ENCODE measurements at places on chromosomes 3 and 15. TPM values are rescaled to one million over a fixed set of nuclear protein-coding genes. Genes with fewer than 3 reads are reported as not detected.

Gene EHHADH
- 1.9 TPM for total RNA-seq

Gene CSTA
- not detected for total RNA-seq

Gene GATM
- total RNA-seq = 44.3 TPM

Gene CNTN4
- 8.7 TPM for total RNA-seq

Gene CRABP1
- 6.1 TPM for total RNA-seq

Gene SCG5
- 10.0 TPM for total RNA-seq

Gene GP9
- total RNA-seq = not detected

Gene MKRN2OS
- not detected for total RNA-seq

Gene GPR27
- total RNA-seq = 0.83 TPM

GRCh38 chr3:36480911-36481648 is 100.8 kb downstream of the STAC start:
- no peaks in the 10 kb centered on the region for H3K36me3 ChIP-seq
- no peak for DNase-seq
- H3K4me3 ChIP-seq = no peak overlapping the region
- no peak overlapping the region for H3K27ac ChIP-seq
- H3K27me3 ChIP-seq = no peaks in the 10 kb centered on the region
- no peaks in the 10 kb centered on the region for H3K4me1 ChIP-seq

GRCh38 chr3:30934208-30934550 is 39.7 kb upstream of the GADL1 start:
- no peaks in the 10 kb centered on the region for H3K36me3 ChIP-seq
- H3K27me3 ChIP-seq = no peaks in the 10 kb centered on the region
- H3K4me3 ChIP-seq = no peak overlapping the region
- DNase-seq = no peak
- no peak overlapping the region for H3K27ac ChIP-seq

DNA sequence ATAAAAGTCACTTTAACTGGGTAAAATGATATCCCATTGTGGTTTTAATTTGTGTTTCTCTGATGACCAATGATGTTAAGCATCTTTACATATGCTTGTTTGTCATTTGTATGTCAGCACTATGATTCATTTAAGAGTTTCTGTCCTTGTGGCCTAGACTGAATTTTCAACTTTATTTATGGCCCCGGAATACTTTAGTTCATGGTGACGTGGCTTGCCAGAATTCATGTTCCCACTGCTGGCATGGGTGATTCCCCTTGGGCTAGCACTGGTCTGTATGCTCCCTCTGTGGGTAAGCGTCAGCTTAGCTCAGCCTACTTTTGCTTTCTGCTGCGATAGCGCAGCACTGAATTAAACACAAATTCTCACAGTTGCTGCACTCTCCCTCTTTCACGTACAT is 436.3 kb upstream of the SGO1 start:
- H3K4me3 ChIP-seq = no peak overlapping the region
- no peaks in the 10 kb centered on the region for H3K27me3 ChIP-seq
- H3K36me3 ChIP-seq = no peaks in the 10 kb centered on the region
- no peak overlapping the region for H3K27ac ChIP-seq
- no peaks in the 10 kb centered on the region for H3K4me1 ChIP-seq

DNA sequence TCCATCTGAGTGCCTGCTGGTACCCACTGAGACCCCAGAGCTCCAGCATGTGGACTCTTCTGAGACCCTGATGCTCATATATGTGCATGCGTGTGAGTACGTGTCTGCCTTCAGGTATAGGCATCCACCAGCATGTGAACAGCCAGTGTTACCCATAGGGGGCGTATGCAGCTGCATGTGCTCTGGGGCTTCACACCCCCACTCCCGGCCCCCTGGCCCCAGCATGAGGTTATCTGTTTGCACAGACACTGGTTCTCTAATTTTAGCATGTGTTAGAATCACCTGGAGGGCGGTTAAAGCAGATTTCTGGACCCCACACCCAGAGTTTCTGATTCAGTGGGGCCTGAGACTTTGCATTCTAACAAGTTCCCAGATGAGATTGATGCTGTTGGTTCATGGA is 824 bp upstream of the CILP start:
- H3K27ac ChIP-seq = peak overlapping the region; percentile 24
- no peak overlapping the region for H3K4me3 ChIP-seq
- no peaks in the 10 kb centered on the region for H3K36me3 ChIP-seq
- no peaks in the 10 kb centered on the region for H3K27me3 ChIP-seq

DNA sequence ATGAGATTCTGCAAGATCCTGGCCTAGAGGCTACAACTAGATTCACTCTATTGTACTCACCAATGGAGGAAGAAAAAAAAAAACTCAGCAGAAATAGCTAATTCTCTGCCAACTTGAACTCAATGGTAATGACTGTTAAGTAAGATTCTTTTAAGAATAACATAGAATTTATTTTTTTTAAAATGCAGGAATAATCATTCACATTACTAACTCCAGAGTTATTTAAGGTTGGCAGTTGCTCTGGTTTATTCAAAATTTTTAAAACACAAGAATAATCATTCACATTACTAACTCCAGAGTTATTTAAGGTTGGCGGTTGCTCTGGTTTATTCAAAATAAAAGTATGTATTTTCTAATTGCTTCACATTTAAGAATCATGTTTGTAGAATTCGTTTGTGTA is 1071.9 kb downstream of the IGSF11 start:
- DNase-seq = no peak
- no peaks in the 10 kb centered on the region for H3K36me3 ChIP-seq
- H3K4me1 ChIP-seq = no peaks in the 10 kb centered on the region
- no peak overlapping the region for H3K4me3 ChIP-seq

- peaks cover 90% of the 10 kb centered on the region for H3K4me1 ChIP-seq
- peak overlapping the region; percentile 80 for H3K27ac ChIP-seq
- H3K27me3 ChIP-seq = no peaks in the 10 kb centered on the region
- no peak for DNase-seq
- no peak overlapping the region for H3K4me3 ChIP-seq
Observed at GRCh38 chr15:40103864-40104271, 4.8 kb downstream of the BMF start.

Data from sigmoid colon (tissue), 7 donors.